GM03348 (cell line): ENCODE measurements at places on chromosomes 6 and 20.
A peak's percentile ranks its signal among the peaks of the same experiment; 100 is the strongest.

GRCh38 chr20:40160097-40160550 lies 528.9 kb downstream of the MAFB start:
- DNase-seq = peak; percentile 62

GRCh38 chr6:150981095-150981494 lies 115.6 kb downstream of the MTHFD1L start:
- DNase-seq = no peak

GRCh38 chr6:17589406-17590096 lies 10.6 kb upstream of the FAM8A1 start:
- peak; percentile 85 for DNase-seq

- peak; percentile 91 for DNase-seq
Measured at GRCh38 chr20:62590309-62591121, 51.8 kb upstream of the SLCO4A1 start.

- no peak for DNase-seq
Measured at GRCh38 chr6:30158475-30159040, 2.5 kb downstream of the TRIM10 start.

- peak; percentile 44 for DNase-seq
Measured at GRCh38 chr6:52994839-52995088, 320 bp downstream of the GSTA4 start.

- peak; percentile 61 for DNase-seq
Measured at GRCh38 chr20:17617212-17617867, 47.5 kb downstream of the DSTN start.

- DNase-seq = no peak
Measured at GRCh38 chr6:795046-795685, 102.2 kb upstream of the EXOC2 start.

- peak; percentile 100 for DNase-seq
Measured at GRCh38 chr20:13995086-13995665, at the start of gene MACROD2. TSS of gene MACROD2 (plus strand) at chr20:13995516.

DNA sequence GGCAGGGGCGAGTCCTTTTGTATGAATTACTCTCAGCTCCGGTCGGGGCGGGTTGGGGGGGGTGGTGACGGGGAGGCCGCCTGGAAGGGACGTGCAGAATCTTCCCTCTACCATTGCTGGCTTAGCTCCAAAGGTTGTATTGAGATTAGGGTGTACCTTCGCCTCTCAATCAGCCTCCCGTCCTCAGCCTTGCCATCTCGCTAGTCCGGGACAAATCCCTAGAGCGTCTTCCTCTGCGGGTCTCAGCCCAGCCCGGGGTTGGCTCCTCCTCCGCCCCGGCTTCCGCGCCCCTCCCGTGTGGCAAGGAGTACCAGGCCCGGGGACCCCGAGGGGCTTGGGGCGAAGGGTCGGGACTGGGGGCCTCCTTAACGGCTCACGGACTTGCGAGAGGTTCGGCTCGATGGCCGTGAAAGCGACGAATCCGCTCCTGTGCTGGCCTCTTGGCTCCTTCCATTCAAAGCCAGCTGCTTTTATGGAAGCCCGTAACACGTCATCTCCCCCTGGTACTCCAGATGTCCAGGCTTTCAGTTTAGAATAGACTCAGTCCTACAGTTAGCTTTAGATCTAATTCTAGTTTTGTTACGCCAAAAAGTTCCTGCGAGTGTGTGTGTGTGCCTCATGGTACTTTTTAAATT lies 636 bp upstream of the EEF1A1 start:
- peak; percentile 79 for DNase-seq

GRCh38 chr6:157512382-157512682 lies 131.3 kb downstream of the ZDHHC14 start:
- no peak for DNase-seq

DNA sequence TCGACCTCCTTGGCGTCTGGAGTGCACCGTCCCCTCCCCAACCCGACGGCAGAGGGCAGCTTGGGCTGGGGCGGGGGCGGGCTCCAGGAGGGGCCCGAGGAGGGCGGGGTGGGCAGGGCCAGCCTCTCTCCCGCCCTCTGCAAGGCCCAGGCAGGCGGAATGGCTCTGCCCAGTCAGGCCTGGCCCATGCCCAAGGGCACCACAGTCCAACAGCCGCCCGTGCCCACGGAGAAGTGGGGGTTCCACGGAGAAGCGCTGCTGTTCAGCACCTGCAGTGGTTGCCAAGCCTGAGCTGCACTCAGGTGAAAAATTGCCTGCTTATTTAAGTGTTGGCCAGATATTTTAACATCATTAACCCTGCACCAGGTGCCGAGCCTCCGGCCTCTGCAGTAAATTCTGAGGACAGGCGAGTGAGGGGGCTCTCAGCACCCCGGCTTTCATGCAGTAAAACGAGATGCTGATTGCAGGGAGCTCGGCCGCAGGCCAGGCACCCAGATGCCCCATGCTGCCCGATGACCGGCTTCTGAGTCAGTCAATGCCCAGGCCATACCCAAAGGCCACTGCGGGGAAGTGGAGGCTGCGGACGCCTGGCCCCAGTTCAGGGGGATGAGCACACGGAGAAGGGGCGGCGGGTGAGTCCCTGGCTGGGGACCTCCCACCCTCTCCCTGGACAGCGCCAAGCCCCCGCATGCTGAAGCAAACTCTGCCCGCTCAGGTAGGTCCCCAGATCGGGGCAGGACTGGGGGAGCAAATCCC lies at the start of gene SRMS:
TSS of gene SRMS (minus strand) at position 25 of the 756 bp plus-strand sequence. CDS start 286 bp downstream, outside the sequence.
- DNase-seq = no peak

GRCh38 chr20:48102931-48103660 lies 317.8 kb upstream of the SULF2 start:
- no peak for DNase-seq

GRCh38 chr6:22765015-22765414 lies 195.6 kb downstream of the HDGFL1 start:
- no peak for DNase-seq

GRCh38 chr6:10695086-10695657 lies 400 bp downstream of the PAK1IP1 start:
- DNase-seq = peak; percentile 3

DNA sequence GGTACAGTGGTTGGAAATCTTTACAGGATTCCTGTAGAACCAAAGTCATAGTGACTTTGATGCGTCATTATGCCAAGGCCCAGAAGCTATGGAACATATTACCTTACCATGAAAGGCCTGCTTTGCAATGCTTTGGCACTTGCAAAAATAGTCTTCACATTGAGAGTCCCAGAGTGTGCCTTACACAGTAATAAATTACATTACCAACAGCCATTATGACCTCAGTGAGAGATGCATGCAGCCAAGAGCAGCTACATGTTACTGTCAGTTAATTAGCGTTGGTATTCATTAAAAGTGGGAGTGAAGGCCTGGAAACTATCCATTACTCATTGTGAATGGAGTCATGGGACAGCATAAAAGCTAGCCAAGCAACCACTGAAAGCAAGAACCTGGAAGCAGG lies 39.2 kb upstream of the HDDC2 start:
- DNase-seq = no peak

DNA sequence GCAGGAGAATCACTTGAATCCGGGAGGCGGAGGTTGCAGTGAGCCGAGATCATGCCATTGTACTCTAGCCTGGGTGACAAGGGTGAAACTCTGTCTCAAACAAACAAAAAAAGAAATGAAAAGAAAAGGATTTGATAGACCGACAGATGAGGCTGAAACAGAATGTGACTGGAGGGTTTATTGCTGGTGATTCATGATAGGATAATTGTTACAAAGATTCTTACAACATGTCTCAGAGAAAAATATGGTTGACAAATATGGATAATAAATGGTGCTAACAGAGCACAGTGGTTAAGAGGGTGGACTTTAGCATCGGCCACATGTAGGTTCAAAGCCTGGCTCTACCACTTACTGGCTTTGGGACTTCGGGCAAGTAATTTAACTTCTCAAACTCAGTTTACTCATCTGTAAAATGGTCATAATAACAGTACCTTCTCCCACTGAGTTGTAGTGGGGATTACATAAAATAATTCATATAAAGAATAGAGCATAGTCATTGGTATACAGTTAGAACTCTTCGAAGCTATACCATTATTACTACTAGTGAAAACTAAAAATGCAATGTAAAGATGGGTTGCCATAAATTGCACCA lies 131.9 kb downstream of the MAP3K7 start:
- no peak for DNase-seq

DNA sequence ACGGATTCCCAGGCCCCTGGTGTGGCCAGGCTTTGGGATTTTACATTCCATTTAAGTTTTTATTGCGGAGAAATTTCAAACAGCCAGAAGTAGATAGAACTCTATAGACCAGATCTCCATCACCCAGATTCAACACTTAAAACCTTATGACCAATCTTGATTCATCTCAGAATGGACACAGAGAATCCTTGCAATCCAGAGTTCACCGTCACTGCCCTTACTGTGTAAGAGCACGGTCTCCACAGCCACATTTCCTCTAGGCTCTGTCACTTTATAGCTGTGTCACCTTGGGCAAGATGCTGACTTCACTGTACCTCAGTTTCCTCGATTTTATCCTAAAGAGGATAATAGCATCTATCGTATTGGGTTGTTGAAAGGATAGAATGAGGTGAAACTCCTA lies 979 bp downstream of the ZNF133 start:
- no peak for DNase-seq

DNA sequence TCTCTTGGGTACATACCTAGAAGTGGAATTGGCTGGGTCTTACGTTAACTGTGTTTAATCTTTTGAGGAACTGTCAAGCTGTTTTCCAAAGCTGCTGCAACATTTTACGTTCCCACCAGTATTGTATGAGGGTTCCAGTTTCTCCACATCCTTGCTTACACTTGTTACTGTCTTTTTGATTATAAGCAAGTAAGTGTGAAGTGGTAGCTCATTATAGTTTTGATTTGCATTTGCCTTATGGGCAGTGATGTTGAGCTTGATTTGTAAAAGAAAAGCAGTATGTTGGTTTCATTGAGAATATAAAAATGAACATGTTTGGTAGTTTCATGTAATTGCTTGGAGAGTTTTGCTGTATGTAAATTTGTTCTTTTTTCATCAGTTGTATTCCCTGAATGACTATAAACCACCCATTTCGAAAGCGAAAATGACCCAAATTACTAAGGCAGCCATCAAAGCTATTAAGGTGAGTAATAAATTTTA lies 40.4 kb downstream of the SCAF8 start:
- no peak for DNase-seq

DNA sequence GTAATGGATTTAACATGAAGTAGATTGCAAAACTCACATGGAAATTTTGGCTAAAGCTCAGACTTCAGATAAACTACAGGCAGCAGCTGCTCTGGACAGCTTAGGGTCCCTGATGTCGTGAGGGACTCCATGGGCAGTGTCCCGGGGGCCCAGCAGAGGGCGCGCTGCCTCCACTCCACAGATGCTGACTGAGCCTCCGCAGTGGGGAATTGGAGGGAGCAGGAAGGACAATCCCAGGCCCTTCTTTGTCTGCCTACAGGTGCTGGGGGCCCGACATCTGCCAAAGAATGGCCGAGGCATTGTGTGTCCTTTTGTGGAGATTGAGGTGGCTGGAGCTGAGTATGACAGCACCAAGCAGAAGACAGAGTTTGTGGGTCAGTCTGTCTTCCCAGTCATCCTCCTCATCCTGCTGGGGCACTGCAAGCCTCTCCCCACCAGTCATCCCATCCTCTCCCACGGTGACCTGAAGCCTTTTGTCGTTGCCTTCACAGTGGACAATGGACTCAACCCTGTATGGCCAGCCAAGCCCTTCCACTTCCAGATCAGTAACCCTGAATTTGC lies 35.9 kb downstream of the PLCG1 start:
- peak; percentile 90 for DNase-seq

DNA sequence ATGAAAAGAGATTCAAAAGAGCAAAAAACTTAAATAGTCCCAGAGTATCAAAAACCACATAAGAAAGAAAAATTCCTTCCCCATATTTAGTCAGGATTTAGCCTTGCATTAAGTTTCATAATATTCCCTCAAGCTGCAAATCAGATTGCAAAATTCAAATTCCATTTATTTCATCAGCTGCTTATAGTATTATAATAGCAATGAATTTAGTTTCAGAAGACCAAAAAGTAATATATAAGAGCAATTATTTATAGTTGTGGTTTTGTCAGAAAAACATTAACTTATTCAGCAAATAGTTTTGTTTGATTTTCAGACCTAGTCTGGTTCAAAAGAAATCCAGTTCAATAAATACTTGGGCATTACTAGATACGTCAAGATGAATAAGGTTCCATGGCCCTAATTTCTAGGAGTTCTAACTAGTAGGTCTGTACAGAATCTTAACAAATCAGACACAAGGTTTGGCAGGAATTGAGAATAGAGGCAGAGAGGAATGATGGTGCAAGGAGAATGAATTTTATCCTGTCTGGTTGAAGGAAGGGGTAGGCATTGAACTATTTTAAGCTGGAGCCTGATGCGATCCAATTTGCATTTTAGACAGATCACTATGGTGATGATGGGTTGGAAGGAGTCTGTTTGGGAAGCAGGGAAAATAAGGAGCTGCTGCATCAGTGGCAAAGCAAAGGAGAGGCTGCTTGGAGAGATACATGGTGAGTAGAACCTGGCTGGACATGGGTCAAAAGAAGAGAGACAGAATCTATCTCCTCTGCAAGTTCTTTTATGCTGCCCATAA lies 163.9 kb upstream of the STXBP5 start:
- peak; percentile 55 for DNase-seq

DNA sequence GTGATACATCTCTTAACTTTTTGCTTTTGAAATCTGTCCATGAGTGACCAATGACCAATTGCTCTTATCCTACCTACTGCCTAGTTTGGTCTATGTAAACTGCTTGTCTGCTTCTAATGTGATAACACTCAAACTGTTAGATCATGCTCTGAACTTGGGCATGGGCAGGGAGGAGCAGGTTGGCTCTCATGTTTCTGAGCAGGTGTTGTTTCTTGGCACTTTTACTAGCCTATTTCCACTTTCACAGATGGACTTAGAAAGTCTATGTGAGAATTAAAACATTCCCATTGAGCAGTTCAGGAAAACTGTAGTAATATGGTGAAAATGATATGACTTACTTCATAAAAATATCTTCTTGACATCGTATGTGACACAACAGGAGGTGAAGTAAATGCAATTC lies 538.4 kb downstream of the HACE1 start:
- no peak for DNase-seq

GRCh38 chr20:17859002-17859615 lies 109.5 kb downstream of the SNX5 start:
- DNase-seq = no peak

DNA sequence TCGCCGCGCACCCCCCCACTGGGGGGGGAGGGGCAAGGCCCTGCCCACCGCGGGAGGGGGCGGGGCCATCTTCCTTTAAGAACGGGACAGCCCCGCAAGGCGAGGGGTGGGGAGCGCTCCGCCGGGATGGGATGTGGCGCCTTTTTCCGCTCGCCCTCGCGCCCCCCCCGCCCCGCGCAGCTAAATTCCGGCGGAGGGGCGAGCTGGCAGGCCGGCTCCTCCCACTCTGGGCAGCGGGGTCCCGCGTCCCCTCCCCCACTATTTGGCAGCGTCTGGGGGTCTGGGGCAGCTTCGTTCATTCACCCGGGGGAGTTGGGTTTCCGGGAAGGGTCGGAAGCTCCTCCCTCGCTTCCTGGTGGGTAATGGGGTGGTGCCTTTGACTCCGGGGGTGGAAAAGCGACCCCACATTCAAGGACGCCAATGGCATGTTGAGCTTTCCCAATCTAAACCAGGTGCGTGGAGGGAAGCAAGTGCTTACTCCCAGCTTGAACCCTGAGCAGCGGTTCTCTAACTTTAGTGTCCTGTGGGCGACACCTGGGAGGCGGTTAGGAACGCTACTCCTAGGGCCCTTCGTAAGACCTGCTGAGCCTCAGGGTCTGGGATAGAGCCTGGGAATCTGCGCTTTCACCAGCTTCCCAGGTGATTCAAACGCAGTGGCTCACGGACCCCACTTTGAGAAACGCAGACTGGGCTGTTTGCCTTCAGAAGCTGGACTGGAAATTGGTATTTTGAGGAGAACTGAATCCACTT lies 927 bp downstream of the ASXL1 start:
- DNase-seq = peak; percentile 89
